CD4-positive, alpha-beta T cell treated with Interleukin-15 for 4 hours (primary cell): ENCODE measurements at places on chromosomes 4 and X.

GRCh38 chr4:31530555-31530954 is 810.4 kb downstream of the PCDH7 start:
- no peak for DNase-seq

GRCh38 chr4:173014836-173015235 is 153.8 kb upstream of the GALNT7 start:
- no peak for DNase-seq

GRCh38 chr4:69321153-69321729 is 41.0 kb downstream of the UGT2B28 start:
- no peak for DNase-seq

DNA sequence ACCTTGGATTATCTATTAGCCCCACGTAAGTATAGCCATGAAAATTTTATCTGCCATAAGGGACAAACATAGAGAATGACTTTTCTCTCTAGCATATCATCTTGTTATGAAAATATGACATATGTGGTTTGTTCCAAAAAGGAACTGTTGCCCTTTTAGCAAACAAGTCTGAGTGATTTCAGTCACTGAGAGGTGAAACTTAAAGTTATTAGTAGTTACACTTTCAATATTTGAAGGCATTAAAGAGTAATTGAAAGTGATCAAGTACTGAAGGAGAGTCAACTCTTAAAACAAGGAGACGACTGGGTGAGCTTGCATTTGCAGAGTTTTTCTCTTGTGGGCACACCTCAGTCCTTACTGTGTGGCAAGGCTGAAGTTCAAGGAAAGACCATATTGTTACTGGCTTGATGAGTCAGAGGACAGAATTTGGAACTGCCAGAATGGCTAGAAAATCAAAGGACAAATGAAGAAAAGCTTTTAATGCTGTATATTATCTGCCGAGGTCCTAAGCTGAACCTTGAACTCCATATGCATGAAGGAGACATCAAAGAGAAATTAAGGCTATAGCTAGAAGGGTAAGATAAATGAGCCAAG is 205.1 kb upstream of the EMCN start:
- no peak for DNase-seq

DNA sequence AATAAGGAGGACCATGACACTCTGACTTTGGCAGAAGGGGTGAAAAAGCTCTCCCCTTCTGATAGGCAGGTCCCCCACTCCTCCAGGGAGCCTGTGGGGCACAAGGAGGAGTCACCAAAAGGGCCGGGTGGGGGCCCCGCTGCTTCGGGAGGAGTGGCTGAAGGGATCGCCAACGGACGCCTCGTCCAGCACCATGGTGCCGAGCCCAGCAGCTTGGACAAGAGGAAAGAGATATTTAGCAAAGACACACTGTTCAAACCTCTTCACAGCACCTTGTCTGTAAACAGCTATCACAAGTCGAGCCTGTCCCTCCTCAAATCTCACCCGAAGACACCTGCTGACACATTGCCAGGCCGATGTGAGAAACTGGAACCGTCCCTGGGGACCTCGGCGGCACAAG is 105.6 kb downstream of the STOX2 start:
- no peak for DNase-seq

GRCh38 chrX:72050011-72050410 is 81.7 kb downstream of the RTL5 start:
- no peak for DNase-seq

- DNase-seq = no peak
These were observed 57.1 kb downstream of the CBLL2 start for GRCh38 chrX:22329783-22330182.

DNA sequence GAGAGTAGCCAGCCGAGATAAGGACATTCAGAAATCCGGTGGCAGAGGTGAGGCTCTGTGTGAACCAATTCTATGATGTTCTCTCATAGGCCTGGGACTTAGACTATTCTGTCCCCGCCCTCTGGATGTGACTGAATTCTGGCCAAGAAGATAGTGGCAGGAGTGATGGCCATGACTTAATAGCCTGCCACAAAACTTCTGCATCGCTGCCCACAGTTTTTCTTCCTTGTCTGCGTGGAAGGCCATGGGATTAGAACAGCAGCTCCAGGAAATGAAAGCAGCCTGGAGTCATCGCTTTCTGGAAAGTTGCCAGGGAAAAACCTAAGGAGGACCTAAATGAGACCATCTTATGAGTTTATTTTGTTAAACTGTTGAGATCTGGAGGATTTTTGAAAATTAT is 134.7 kb downstream of the F11 start:
- DNase-seq = no peak

- DNase-seq = no peak
These were observed 78.1 kb upstream of the BOD1L1 start for GRCh38 chr4:13705521-13706041.

DNA sequence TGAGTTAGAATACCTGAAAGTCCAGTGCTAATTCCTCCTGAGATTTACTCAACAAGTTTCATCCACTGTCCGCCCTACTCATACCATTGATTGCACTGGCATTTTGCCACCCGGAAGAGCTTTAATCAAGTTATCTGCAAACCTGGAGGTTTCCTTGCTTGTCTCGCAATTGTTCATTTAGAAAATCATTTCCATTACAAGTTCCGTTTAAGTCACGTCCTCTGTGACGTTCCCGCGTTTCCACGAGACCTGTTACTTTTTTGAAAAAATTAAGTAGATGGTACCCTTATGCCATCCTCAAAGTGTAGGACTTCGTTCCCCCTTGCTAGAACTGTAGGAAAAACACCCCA is 761 bp upstream of the FRYL start:
- peak; percentile 30 for DNase-seq

DNA sequence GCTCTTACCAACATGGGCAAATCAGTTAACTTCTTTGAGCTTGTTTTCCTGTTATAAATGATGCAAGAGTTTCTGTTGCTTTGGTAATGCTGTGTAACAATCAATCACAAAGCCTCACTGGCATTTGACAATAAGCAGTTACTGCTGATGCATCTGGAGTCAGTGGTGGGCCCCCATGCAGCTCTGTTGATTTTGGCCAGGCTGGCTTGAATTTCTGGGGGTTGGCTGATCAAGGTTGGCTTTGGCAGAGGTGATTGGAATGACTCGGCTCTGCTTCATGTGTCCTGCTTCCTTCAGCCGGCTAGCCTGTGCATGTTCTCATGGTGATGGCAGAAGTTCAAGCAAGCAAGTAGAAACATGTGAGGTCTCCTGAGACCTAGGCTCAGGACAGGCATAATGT is 90.4 kb downstream of the PHEX start:
- DNase-seq = no peak

- no peak for DNase-seq
These were observed 1.3 kb downstream of the STOX2 start for GRCh38 chr4:183906489-183906738.

DNA sequence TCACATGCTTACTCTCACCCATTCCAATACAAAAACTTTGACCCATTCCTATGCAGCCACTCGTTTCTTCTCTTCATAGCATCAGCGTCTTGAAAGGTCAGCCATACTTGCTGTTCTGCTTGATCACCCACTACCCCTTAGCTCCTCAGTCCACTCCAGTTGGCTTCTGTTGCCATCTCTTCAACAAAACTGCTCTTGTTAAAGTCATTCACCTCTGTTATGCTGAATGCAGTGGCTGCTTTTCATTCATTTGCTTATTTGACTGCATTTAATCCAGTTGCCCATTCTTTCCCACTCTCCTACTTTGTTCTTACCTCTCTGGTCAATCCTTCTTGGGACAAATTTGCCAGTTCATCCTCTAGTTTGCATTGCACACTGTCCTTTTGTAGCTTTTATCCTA is 24.9 kb downstream of the CEP135 start:
- DNase-seq = no peak

DNA sequence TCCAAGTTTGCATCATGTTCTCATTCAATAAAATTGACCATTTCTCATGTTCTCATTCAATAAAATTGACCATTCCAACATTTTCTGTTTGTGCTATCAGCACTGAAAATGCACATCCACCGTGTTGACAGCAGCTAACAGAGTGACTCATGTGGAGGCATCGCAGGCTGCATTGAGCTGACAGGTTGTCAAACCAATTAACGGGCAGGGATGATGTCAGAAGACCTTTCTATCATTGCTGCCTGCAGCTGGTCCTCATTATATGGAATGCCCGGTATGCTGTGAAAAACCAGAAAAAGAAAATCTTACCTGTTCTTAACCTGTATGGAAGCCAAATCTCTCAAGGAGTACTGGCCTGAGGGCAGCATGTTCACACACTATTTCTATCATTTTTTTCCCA is 202.0 kb downstream of the SMIM20 start:
- no peak for DNase-seq

GRCh38 chr4:162684998-162685397 is 481.7 kb downstream of the NAF1 start:
- no peak for DNase-seq

DNA sequence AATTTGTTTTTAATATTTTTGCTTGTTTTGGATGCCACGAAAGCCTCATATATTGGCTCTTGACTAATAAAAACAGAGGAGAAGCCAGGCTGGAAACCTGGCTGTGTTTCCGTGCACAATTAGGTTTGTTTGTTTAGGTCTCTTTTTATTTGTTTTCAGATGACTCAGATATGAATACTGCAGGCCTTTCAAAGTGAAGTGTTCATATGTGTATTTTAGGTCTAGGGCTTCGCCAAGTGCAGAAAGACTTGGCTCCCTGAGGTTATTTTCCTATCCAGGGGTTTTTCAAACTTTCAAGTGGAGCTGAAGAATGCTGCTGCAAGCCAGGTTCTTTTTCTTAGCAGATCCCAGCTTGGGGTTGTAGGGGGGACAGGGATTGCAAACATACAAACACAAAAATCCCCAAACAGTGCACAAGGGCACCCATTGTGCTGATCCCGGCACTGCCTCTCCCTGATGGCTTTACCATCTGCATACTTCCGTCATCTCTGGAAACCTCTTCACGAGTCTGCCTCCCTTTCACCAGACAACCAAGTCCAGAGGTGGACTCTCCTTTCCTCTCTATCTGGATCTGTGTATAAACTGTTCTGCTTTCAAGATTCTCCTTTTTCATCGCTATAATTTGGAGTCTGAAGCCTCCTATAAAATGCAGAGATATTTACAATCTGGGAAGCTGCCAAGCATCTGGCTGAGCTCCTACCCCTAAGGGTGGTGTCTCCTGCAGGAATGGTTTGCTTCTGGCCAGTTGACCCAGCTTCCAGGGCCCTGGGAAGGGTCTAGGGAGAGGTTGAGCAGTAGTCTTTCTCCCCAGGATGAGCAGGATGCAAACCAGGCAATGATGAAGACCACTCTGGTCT is 108.6 kb downstream of the SMIM20 start:
- DNase-seq = no peak

DNA sequence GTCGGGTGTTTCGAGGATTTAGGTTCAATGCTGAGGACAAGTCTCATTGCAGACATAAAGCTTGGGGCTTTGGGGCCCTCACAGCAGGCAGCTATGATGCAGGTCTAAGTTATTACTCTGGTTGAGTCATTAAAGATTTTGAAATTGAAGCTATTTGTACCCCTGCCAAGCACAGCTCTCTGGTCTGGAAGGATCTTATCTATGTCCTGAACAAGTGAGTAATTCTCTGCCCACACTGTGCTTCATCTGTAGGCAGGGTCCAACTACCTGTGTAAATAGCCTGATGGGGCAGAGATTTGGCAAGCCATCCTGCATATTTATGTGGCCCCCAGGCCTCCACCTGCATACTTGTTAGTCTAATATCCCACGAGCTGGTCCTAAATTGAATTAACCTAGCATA is 41.4 kb upstream of the MAGEA4 start:
- DNase-seq = no peak

DNA sequence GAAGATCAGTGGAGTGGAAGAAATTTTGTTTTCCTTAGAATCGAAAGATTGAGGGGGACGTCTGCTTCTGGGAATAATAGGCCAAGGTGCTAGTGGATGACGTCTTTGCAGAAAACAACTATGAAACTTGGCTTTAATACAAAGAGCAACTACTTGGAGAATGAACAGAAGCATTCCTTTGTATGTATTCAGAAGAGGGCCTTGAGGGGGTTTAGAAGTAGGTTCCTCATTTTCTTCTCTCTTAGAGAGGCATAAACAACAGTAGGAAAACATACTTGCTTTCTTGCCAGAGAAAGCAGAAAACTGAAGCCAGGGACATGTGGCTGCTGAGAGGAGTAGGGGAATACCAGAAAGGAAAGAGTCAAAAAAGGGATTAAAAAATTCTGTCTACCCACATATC is 167.8 kb downstream of the ZNF330 start:
- DNase-seq = no peak

DNA sequence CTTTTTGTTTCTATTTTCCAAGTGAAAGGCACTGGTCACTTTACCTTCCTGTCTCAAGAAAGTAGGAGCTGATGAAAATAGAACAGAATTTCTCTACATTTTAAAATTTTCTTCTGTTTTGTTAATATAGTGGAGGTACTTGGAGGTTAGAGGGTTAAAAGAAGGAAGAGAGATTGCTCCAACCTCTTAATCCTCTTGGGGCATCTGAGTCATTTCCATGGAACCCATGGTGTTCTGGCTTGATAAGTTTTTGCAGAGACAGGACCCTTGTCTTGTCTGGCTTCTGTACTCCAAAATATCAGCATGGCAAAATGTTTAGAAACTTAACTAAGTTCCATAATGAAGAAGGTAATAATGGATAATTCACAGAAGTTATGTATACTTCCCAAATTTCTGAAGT is 727.2 kb downstream of the C4orf33 start:
- DNase-seq = no peak

GRCh38 chr4:126888968-126889367 is 743.8 kb upstream of the INTU start:
- no peak for DNase-seq

- DNase-seq = no peak
These were observed 486.3 kb downstream of the BCOR start for GRCh38 chrX:39611468-39611867.

DNA sequence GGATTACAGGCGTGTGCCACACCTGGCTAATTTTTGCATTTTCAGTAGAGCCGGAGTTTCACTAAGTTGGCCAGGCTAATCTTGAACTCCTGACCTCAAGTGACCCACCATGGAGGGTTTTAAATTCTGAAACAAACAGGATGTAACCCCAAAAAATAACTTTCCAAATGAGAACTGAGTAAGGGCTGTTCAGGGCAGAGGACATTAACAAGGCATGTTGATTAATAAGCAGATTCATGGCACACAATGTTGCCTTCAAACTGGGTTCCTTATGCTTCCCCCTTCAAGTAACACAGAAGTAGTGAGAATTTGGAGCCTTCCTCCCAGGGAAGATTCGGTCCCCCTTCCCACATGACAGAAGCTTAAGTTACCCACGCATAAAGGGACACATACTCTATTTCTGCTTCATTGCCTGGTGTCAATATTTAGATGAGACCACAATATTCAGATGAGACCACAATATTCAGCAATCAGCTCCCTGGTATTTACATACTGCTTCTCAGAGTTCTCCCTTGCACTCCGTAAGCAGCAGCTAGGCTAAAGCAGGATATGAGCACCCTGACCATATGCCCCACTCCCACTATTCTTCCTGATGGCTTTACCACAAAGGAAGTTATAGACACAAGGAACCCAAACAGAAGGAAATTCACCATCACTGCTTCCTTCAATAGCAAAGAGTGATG is 21.4 kb downstream of the GRSF1 start:
- no peak for DNase-seq

GRCh38 chrX:2193273-2193592 is 307.5 kb downstream of the DHRSX start:
- DNase-seq = no peak
